ENCODE measurements at places on chromosomes 12 and 14.

DNA sequence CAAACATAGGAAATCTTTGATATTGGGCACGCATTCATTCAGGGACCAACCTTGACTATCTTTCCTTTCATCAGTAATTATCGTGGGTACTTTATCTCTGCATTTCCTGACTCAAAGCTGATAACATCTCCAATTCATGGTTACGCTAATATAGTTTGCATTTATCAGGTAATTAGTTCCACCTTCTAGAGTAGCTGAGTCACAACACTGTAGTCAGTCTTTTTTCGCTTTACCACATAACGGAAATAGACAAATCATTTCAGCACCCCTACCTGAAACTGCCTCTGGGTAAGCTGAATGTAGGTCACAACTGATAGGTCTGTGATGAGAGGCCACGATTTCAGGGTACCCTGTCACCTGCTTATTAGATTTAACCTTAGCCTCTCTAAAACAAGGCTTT, 36.7 kb upstream of the IL22 start:
- DNase-seq, result no peak

GRCh38 chr12:33111850-33112249, 215.3 kb upstream of the PKP2 start:
- DNase-seq, result no peak

- DNase-seq, result no peak
Measured at GRCh38 chr12:130945786-130946492, 7.8 kb upstream of the ADGRD1 start.

DNA sequence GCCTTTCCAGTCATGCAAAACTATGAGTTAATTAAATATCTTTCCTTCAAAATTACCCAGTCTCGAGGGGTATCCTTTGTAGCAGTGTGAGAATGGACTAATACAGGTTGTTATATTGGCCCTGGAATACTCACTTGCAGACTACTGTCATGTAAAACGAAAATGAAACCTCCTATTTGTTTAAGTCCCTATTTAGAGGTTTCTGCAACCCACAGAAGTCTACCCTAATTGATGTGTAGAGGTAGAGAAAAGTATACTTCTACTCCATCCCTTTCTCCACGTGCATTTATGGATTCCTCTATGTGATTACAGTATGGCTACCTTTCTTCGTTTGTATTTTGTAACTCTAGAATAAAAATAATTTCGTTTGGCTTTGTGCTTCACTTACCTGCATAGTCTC, 371.1 kb downstream of the FSCB start:
- no peak for DNase-seq

GRCh38 chr12:64580681-64581080, 29.6 kb upstream of the RASSF3 start:
- no peak for DNase-seq

DNA sequence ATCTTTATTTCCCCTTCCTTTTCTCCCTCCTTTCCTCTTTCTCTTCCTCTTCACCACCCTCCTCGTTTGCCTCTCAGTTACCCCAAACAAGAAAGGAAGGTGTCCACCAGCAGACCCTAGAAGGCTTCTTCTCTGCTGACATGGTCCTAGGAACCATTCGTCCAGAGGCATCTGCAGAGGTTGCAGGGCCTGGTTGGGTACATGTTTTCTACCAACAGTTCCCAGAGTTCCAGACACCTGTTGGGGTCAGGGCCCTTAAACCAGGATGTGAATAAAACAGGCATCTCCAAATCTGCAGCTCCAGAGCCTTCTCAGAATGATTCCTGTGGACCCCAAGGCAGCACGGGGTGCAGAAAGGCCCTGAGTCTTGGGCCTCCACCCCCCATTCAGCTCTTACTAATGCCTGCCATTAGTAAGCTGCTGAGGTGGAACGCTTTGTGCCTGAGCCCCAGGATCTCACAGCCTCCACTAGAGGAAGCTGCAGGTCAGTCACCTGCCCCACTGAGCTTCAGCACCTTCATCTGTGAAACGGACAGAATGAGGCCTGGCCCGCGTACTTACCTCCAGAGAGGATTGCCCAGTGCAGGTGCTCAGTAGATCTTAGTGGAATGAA, 130.4 kb downstream of the DICER1 start:
- DNase-seq, result no peak

GRCh38 chr14:69561893-69562292, 12.8 kb downstream of the CCDC177 start:
- no peak for DNase-seq

GRCh38 chr14:60274448-60274847, 25.4 kb downstream of the PPM1A start:
- DNase-seq, result no peak

GRCh38 chr14:75109877-75110276, 17.0 kb downstream of the NEK9 start:
- no peak for DNase-seq

Data from stimulated activated CD8-positive, alpha-beta memory T cell treated with anti-CD3 and anti-CD28 coated beads, Interleukin-15, amount 100 ng/mL, for 48 hours (primary cell).